ENCODE measurements at places on chromosomes 5 and 9.

DNA sequence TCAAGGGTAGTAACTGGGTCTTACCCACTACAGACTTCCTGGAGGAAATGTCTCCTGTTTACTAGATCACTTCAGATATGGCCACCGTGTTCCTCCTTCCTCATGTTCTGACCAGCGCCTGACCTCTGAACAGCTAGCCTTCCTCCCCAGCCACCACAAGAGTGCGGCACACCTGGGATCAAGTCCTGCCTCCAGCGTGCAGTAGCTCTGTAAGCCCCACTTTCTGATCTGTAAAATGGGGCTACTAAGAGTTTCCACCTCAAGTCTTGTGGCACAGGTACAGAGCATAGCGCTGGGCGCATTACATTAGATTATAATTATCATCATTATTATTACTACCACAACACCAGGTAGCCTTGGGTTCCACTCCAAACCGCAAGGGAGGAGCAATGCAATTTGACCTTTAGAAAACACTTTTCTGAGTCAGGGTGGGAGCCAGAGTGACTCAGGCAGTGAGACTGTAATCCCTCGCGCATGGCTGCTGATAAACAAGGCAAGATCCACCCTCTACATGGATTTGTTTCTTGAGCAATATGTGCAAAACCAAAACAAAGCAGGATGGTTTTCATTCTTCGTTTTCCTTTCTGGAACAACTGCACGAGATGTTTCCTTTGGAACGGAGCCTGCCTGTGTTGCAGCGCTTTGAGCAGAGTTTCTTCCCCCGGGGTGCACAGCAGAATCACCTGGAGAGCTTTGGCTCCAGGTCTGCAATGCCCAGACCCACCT lies 65.0 kb upstream of the ANGPTL2 start:
- no peak for DNase-seq

- DNase-seq: no peak
These were observed 98.5 kb upstream of the LHFPL2 start for GRCh38 chr5:78747055-78747454.

- no peak for DNase-seq
These were observed 103.4 kb downstream of the DAB2IP start for GRCh38 chr9:121754655-121755436.

DNA sequence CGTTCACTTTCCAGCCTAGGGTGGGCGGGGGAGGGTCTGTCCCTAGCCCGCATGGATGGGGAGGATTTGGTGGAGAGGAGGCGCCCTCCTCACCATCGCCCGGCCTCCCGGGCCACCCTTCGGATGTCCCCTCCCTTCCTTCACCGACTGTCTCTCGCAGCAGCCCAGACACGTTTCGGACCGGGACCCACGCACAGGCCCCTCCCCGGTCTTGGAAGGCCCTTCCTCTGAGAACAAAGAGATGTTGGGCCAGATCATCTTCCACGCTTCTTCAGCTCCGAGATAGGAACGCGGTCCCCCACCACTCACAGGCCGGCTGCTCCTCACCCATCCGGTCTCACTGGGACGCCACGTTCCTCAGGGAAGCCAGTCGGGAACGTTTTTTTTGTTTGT lies 640 bp upstream of the DPM2 start:
- DNase-seq: no peak

- no peak for DNase-seq
These were observed 177.4 kb downstream of the SAXO1 start for GRCh38 chr9:18855656-18856055.

DNA sequence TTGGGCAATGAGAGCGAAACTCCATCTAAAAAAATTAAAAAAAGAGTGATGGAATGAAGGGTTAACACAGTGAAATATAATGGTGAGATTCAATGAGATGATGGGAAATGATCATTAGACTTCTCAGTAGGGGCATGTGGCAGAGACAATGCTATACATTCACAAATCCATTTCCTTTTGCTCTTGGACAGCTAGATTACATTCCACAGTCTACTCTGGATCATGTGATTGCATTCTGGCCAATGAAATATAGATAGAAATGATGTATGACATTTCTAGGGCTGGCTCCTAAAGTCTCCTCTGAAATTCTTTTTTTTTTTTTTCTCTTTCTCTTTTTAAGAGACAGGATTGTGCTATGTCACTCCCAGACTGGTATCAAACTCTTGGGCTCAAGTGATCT lies 3.8 kb upstream of the GALT start:
- no peak for DNase-seq

DNA sequence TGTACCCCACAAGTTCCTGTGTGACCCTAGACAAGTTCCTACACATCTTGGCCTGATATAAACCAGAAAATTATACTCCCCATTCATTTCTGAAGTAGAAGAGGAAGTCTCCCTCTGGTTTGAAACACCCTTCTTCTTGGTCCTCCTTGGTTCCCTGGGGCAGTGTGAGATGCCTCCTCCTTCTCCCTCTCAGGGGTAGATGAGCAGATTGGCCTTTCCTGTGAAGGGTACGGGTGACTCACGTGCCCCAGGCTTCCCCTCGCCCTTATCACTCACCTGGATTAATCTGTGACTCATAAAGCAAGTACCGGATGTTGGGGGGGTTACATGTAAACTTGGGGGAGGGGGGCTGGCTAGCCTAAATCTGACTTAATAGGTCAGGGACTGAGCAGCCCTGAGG lies 11.1 kb upstream of the AQP3 start:
- no peak for DNase-seq

DNA sequence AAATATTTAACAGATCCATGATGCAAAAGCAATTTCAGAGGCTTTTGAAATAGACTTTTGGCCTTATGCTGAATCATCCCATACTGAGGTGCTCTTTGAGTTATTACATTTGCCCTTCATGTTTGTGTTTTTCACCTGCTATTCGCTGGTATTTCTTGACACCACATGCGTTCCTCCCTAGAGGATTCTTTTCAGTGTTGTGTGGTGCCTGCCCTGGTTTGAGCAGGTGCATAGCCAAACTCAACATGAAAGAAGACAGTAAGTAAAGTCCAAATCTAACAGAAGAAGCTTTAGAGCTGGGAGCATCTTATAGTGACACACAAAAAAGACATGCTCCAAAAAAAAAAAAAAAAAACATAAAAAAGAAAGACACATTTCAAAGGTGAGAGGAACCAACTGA lies 796.3 kb downstream of the SEMA5A start:
- DNase-seq: no peak

GRCh38 chr9:99106044-99106375 lies 1.1 kb downstream of the TGFBR1 start:
- DNase-seq: no peak

- DNase-seq: no peak
These were observed 196.2 kb downstream of the FRMD3 start for GRCh38 chr9:83342006-83342405.

- DNase-seq: no peak
These were observed 20.0 kb upstream of the TEX48 start for GRCh38 chr9:114701988-114702387.

- DNase-seq: no peak
These were observed 584.7 kb downstream of the SEMA5A start for GRCh38 chr5:8961219-8961618.

GRCh38 chr5:90548069-90548593 lies 10.5 kb upstream of the ADGRV1 start:
- DNase-seq: no peak

- no peak for DNase-seq
These were observed 290.1 kb downstream of the AGTPBP1 start for GRCh38 chr9:85451680-85452079.

- no peak for DNase-seq
These were observed 474.0 kb upstream of the ACTBL2 start for GRCh38 chr5:57956636-57957035.

GRCh38 chr5:94618029-94618492 lies 343 bp downstream of the KIAA0825 start:
- DNase-seq: no peak

- DNase-seq: peak; percentile 54
These were observed 3.2 kb downstream of the PIP5KL1 start for GRCh38 chr9:127927201-127927987.

DNA sequence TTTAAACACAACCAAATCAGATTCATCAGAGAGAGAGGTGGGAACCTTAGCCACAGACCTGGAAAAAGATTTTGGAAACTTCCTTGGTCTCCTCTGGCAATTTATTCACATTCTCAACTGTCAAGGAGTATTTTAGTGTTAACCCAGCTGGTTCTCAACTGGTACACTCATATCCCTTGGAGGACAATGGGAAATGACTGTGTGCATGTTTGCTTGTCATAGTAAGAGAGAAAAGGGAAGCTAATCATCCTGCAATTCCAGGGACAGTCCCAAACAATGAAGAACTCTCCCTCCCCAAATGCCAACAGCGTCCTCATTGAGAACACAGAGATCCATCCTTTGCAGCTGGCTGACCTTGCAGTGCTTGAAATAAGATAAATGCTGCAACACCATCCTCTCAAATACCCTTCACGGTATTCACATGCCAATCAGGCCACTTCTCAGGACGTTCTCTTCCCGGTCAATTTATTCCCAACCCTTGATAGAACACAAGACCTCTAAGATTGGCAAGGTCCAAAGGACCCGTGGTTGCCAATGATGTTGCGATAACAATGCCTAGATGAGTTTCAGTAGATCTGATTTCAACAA lies 75.5 kb downstream of the EPB41L4B start:
- no peak for DNase-seq

- DNase-seq: no peak
These were observed 979.1 kb upstream of the CTNND2 start for GRCh38 chr5:12883395-12883794.

- no peak for DNase-seq
These were observed 78.8 kb upstream of the SPRY4 start for GRCh38 chr5:142403583-142403982.

DNA sequence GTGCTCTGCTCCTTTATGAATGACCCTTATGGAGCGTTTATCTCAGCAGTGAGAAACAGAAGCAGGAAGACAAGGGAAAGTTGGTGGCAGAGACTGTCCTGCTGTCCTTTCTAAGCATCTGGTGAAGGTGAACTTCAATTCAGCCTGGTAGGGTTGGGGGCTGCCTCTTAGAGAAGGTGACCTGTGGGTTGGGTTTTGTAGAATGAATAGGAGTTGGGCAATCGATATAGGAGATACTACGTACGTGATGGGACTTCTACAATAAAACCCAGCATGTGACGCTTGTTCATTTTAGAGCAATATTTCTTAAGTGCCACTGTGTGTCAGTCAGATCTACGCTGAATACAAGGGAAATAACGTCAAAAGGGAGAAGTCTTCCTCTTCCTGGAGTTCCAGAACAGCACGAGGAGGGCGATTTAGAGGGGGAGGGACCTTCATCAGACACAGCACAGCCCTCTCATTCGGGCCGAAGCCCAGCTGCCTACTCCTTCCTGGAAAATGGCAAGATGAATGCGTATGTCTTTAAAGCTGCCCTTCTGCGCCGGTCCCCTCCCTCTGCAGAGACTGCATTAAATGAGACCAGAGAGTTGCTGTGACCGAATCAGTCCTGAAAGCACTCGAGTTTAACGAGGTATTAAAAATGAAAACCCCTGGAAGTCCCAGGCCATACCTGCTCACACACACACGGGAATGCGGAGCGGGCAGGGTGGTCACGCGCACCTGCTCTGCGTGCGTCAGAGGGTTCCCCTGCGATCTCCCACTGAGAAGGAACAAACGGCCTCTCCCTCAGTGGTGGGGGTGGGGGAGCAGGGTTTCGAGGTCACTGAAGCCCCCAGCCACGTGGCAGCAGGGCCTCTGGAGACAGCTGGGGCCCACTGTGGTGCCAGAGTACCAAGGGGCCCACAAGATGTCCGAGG lies 85.3 kb upstream of the SARDH start:
- no peak for DNase-seq
